Muscle of leg (tissue), 16 donors: ENCODE measurements at places on chromosomes 12 and 14.

- no peak for DNase-seq
These were observed 1822.9 kb upstream of the FLRT2 start for GRCh38 chr14:83707056-83707455.

DNA sequence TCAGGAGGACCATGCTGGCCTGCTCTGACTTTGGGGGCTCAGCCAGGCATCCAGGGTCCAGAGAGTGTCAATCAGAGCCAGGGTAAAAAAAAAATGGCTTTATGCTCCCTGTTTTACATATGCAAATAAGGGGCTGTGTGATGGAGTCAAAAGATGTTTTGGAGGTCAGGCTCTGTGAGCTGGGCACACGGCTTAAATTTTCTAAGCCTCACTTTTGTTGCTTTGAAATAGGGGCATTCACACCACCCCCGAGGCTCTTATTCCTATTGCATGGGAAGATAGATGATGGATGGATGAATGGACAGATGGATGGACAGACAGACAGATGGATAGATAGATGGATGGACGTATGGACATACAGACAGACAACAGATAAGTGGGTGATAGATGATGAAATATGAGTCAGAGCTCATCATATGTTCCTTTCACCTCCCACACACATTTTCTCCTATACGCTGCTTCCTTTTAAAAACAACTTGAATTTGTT is 42.7 kb downstream of the RIN3 start:
- DNase-seq = no peak

GRCh38 chr14:53350429-53350828 is 197.3 kb upstream of the DDHD1 start:
- no peak for DNase-seq

DNA sequence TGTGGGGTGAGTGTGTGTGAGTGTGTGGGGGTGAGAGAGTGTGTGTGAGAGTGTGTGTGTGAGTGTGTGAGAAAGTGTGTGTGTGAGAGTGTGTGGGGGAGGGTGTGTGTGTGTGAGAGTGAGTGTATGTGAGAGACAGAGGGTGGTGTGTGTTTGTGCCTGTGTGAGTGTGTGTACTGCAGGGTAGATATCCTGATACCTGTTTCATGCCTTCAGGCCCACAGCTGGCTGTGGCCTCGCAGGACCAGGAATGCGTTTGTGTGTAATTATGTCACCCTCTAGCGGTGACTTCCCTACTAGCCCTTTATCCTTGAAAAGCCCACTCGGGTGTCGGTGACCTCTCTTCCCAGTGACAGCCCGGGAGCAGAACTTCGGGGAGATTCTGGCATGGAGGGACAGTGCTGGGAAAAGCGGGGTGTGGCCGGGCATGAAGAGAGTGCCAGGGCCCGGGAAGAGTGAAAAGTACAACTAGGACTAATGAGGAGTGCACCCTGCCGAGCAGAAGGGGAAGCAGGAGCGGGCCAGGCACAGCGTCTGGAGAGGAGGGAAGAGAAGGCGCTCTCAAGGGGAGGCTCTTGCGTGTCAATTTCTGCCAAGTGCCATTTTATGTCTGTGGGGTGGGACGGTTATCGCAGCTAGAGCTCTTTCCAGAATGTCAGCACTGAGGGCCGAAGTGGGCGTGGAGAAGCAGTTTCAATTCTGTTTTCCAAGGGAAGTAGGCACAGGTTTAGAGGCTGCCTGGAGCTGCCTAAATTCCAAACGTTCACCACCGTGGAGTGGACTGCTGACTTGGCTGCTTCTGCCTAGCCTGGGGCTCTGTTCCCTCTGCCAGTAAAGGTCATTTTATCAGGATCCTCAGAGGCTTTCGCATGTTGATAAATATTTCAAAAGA is 11.0 kb upstream of the FBXL14 start:
- DNase-seq = peak; percentile 94

DNA sequence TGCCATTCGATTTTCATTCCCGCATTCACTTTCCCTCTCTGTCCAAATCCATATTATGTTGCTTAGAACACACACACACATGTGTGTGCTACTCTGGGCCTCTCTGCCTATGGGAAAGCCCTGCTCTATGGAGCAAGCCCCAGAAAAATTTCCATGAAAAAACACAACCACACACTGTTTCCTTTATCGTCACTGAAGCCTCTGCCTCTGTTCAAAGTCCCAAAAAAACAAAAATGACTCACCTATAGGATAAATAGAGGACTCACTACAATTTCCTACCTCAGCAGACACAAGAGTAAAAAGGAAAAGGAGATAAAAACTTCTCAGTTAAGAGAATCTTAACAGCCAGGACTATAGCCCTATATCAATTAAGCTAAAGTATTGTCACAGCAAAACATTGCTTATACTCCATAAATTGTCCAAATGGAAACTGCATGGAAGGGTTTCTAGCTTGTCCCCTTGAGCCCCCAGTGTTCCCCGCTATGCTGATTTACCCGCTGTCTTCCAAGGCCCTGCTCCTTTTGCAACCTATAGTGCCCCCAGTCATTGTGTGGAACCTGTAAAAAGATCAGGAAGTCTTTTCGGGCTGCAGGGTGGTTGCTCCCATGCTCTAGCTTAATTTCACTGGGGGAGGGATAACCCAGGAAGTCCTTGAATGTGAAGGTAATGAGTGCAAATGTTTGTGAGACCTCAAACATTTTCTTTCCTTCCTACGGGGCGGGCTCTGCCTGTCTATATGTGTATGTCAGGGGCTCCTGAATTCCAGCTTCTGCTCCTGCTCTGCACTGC is 11.1 kb upstream of the PIP4K2C start:
- no peak for DNase-seq

DNA sequence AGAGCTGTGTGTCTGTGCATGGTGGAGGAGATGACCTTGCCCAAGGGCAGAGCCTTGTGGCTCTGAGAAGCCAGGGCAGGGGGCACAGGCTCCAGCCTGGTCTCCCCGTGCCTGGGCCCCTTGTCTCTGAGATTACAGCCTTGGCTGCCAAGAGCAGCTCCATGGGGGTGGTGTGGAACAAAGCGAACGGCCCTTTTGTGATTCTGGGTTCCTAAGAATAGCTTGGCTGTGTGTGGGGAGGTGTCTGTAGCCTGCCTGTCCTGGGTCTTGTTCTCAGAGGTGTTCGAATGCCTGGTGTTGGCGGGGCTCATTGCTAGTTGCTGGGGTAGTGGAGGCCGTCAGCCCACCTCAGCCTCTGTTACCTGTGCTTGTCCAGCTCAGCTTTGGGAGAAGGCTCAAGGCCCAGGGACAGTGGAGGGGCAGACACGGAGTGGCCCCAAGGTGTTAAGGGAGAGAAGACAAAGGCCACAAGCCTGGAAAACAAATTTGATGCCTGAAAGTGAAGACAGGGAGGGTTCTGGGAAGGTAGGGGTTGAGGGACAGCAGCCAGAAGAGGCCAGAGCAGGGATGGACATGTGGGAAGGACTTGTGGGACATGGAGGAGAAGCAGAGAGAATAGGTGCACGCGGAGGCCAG is 7.4 kb upstream of the MYH7 start:
- DNase-seq = no peak

GRCh38 chr14:101276309-101277091 is 284.8 kb upstream of the DIO3 start:
- no peak for DNase-seq

- no peak for DNase-seq
These were observed 87.9 kb upstream of the MDGA2 start for GRCh38 chr14:47763188-47763854.

GRCh38 chr12:92504594-92504981 is 198.2 kb upstream of the PLEKHG7 start:
- peak; percentile 34 for DNase-seq

GRCh38 chr14:99321955-99322730 is 50.1 kb upstream of the BCL11B start:
- DNase-seq = no peak

- DNase-seq = no peak
These were observed 77.2 kb downstream of the BTG1 start for GRCh38 chr12:92068459-92068858.

GRCh38 chr12:23534196-23534595 is 415.3 kb downstream of the SOX5 start:
- DNase-seq = no peak
